Astrocyte of the cerebellum (primary cell): ENCODE measurements at places on chromosomes 3 and 15.
A peak's percentile ranks its signal among the peaks of the same experiment; 100 is the strongest.

DNA sequence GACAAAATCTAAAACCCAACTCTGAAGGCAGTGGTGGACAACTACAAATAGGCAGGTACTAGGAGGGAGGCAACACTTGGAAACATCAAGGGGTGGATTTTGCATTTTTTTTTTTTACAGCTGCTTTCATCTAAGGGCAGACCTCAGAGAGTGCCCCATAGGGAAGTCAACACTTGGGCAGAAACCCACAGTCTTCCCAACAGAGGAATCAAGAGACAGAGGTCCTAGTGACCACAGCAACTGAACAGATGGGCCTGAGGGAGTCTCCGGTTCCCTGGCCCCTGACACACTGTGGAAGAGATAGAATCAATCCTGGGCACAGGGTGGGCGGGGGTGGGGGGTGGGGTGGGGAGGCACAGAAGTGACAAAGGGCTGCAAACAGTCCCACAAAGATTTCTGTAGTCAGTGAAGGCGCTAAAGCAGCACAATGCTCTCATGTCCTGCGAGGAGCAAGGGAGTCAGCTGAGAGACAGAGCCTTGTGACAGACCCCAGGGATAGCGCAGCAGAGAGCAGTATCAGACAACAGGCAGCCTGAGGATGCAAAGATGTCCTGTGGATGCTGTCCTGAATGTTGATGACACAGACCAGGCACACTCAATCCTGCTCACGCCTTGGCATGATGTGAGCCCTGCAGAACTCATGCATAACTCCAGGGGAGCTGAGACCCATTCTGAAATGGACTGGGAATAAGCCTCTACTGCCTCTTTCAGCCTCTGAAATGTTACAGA is 6.9 kb upstream of the RFTN1 start:
- DNase-seq: no peak

- no peak for DNase-seq
Measured at GRCh38 chr15:78408355-78408640, 29.7 kb upstream of the IREB2 start.

- DNase-seq: no peak
Measured at GRCh38 chr3:8733332-8734094, at the start of gene CAV3. CAV3 (plus strand) TSS chr3:8733802; CDS start chr3:8733877, 75 bp downstream.

DNA sequence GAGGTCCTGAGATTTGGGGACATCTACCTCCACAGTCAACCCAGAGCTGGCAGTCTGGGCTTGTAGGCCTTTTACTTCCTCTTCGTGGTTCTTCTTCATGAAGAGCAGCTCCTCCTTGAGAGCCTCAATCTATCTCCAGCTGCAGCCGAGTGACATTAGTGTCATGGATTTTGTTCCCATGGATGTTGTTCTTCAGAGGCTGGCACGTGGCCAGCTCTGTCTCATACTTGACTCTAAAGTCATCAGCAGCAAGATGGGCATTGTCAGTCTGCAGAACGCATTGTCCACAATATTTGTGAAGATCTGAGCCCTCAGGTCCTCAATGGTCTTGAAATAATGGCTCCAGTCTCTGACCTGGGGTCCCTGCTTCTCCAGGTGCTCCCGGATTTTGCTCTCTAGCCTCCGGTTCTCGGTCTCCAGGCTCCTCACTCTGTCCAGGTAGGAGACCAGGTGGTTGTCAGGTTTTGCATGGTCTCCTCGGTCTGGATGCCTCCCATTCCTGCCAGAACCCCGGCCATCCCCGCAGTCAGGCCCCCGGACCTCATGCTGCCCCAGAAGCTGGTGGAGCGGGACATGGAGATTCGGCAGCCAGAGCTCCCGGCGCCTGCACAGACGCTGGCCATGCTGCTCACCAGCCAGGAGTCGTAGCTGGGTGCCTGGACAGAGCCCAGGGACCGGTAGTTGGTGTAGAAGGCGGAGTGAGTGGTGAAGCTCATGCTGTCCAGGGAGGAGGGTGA is 3.4 kb upstream of the CCNL1 start:
- no peak for DNase-seq

DNA sequence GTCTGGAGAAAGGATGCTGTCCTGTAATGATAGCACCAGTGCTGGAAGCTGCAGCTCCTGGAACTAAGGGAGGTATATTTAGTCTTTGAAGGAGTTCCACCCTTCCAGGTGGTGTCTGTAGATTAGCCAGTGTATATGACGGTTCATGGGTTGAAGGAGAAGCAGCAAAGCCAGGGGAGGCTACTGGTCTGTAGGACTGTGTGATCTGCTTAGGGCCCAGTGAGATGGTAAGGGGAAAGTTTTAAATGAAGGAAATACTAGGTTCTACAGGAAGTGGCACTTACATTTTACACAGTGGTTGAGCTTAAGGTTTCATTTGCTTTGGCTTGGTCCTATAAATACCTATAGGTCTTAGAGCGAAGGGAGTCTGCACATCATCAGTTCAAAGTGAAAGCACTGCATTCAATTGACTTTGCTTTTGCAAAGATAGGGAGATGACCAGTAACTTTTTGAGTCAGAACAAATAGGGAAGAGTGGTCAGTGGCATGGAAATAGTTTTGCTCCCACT is 5.6 kb downstream of the SLC25A38 start:
- DNase-seq: no peak

GRCh38 chr3:10933021-10933420 is 59.5 kb upstream of the SLC6A1 start:
- no peak for DNase-seq

- no peak for DNase-seq
Measured at GRCh38 chr3:179933080-179933479, 103.7 kb downstream of the PEX5L start.

- no peak for DNase-seq
Measured at GRCh38 chr3:79285380-79285779, 482.4 kb downstream of the ROBO1 start.

DNA sequence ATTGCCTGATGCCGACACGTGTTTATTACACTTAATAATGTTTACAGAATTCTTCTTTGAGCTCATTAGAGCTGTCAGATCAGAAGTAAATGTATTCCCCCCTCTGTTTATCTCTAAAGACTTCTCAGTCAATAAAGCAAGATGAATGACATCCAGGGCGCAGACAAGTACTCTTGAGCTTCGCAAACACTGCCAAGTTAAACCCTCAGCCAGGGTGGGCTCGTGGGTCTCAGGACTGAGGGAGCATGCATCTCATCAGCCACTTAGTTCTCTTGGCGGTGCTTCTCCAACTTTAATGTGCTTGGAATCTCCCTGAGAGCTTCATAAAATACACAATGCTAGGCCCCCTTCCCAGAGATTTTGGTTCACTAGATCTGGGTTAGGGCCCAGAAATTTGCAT is 333.9 kb upstream of the THRB start:
- DNase-seq: no peak

- no peak for DNase-seq
Measured at GRCh38 chr3:149401212-149401925, 23.9 kb upstream of the TM4SF1 start.

DNA sequence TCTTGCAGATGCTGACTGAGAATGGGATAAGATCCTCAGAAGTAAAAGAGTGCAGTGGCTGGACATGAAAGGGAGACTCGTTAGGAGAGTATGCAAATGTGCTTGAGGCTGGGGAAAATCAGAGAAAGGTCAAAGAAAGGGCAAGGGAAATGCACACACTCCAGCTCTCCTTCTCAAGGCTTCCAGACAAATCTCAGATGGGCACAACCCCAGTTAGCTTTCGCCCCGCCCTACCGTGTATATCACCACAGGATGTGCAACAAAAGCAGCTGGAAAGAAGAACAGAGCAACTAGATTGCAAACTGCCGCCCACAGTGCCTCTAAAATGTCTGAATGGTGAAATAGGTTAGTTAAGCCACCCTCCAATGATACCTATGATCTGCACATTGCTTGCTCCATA is 63.9 kb downstream of the CERS3 start:
- no peak for DNase-seq

- no peak for DNase-seq
Measured at GRCh38 chr3:10386121-10386520, 65.2 kb upstream of the SEC13 start.

- DNase-seq: no peak
Measured at GRCh38 chr3:180215866-180216265, 179.1 kb upstream of the PEX5L start.

- DNase-seq: no peak
Measured at GRCh38 chr3:113532698-113533533, 561 bp downstream of the SIDT1 start.

- DNase-seq: no peak
Measured at GRCh38 chr15:53530761-53531160, 228.7 kb downstream of the WDR72 start.

- no peak for DNase-seq
Measured at GRCh38 chr3:194749631-194750490, 64.2 kb downstream of the FAM43A start.

DNA sequence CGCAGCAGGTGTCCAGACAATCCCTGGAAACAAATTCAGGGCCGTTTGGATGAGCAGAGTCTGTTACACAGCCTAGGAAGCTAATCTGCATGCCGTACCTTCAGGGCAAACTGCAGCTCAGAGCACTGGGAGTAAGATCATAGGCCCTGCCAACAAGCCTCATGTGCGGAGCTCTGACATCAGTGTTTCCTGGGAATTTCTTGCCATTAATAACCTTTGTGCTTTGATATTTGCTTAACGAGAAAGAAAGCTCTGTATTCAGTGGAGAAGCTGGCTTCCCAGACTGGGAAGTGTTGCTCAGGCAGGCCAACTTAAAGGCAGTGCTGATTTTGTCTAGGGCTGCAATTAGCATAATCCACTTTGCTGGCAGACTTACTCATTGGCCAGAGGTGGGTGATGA is 116.1 kb upstream of the KLHL25 start:
- no peak for DNase-seq

- DNase-seq: no peak
Measured at GRCh38 chr15:76073554-76073953, 13.8 kb downstream of the TMEM266 start.

GRCh38 chr15:67189326-67190051 is 65.0 kb downstream of the AAGAB start:
- no peak for DNase-seq

DNA sequence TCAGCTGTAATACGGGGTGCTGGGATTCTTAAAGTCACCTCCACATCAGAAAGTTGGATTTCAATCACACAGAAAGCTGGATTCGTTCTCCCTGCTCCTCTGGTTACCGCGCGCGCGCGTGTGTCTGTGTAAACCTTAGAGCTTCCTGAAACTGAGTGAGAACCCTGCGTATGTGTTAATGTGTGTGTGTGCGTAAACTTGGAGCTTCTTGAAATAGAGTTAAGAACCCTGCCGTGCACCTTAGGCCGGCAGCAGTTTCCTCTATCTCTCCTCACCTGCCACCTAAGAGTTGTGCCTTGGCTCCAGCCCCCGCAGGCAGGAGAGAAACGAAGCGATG is 531 bp downstream of the LZTFL1 start:
- DNase-seq: peak; percentile 5

DNA sequence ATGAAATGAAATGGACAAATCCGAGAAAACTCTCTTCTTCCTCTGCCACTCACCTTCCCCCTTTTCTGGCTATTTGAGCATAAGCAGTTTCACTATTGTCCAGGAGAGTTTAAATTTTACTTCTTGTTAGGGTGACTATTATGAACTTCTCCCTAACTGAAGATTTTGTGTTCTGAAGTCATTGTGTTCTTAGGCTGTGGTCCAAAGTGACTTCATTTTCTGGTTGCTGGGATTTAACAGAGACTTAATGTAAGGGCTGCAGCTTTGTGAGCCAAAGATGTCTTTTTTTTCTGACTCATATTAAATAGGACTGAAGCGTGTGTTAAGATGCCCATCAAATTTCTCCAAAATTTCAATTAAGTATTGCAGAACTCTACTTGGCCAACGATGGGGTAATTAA is 46.5 kb upstream of the FSTL1 start:
- DNase-seq: peak; percentile 95

- DNase-seq: no peak
Measured at GRCh38 chr3:147640781-147641180, 231.6 kb downstream of the ZIC1 start.

DNA sequence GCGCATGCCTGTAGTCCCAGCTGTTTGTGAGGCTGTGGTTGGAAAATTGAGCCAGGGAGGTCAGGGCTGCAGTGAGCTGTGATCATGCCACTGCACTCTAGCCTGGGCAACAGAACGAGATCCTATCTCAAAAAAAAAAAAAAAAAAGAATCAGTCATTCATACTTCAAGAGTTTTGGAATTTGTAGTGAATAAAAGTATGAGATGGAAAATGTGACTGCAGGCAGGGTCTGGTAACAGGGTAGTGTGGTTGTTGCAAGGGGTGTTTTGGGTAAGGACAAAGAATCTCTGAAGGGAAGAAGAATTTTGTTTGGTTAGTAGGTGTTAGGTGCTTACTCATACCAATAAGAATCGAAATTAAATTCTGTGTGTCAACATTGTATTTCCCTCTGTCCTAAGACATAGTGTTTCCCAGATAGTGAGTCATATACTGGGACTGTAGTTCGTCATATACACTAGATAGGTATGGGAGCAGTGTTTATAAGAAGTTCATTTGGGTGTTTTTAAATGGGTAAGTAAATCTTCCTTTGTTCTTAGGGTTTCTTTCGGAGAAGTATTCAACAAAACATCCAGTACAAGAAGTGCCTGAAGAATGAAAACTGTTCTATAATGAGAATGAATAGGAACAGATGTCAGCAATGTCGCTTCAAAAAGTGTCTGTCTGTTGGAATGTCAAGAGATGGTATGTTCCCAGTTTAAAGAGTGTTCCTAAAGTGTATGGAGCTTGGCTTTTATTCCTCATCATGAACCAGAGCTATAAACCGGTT is 14.2 kb downstream of the NR1D2 start:
- DNase-seq: peak; percentile 58

DNA sequence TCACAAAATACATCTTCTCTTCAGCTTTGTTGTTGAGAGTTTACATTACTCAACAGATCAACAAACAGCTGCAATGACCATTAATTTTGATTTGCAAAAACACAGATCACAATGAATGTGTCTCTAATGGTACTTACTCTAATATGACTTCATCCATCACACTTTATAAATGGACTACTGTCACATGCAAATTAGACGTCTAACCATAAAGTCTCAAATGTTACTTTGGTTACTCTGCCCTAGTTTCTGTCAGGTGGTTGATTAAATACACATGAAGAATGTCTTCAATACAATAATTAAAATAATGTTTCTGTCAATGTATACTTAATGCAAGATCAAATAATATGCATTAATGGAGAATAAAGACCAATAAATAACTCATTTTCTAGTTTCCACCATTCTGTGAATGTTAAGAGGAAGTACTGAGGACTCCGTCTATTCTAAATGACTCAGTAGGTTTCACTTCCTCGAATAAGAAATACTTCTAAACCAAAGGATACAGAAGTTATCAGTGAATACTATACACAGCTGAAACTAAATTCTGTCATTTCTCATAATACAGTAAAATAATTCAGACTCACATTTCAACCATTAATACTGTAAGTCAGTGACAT is 145.8 kb downstream of the CBLB start:
- no peak for DNase-seq

DNA sequence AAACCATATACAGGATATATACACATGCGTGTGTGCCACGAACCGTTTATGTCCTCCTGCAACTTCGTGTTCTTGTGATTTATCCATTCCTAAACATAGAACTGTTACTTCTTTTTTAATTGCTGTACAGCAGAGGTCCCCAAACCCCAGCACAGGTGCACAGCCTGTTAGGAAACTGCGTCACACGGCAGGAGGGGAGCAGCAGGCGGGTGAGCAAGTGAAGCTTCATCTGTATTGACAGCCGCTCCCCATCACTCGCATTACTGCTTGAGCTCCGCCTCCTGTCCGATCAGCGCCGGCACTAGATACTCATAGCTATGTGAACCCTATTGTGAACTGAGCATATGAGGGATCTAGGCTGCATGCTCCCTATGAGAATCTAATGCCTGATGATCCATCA is 34.9 kb upstream of the NRROS start:
- DNase-seq: no peak
